Osteocyte (in vitro differentiated cells): ENCODE measurements at places on chromosomes 1 and 21.

GRCh38 chr1:23726686-23727085, 16.6 kb upstream of the ELOA start:
- DNase-seq = no peak

DNA sequence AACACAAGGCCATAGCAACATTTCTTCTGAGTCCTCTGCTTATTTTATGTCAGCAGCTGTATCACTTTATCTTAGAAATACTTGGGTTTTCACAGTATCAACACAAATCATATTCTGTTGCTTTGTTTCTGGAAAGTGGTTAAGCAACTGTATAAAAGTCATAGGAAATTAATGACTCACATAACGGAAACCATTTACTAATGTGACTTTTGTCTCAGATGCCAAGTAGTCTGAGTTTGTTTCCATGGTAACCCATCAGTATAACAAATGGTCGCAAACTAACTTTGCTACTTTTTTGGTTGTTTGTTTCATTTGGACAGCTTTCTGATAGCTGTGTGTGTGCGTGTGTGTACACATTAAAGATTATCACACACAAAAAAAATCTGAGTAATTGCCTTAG, 31.1 kb downstream of the EEIG2 start:
- no peak for DNase-seq

- no peak for DNase-seq
These were observed 616.9 kb downstream of the KIF26B start for GRCh38 chr1:245771511-245772281.

GRCh38 chr1:93420400-93420799, 27.5 kb upstream of the FNBP1L start:
- DNase-seq = no peak

- no peak for DNase-seq
These were observed 93.0 kb downstream of the DISC1 start for GRCh38 chr1:231719485-231720183.

GRCh38 chr1:173779936-173780335, 44.5 kb upstream of the DARS2 start:
- no peak for DNase-seq

GRCh38 chr1:15328351-15329103, 81.2 kb upstream of the EFHD2 start:
- no peak for DNase-seq

- DNase-seq = no peak
These were observed 200.4 kb downstream of the DNM3 start for GRCh38 chr1:172041742-172042141.

DNA sequence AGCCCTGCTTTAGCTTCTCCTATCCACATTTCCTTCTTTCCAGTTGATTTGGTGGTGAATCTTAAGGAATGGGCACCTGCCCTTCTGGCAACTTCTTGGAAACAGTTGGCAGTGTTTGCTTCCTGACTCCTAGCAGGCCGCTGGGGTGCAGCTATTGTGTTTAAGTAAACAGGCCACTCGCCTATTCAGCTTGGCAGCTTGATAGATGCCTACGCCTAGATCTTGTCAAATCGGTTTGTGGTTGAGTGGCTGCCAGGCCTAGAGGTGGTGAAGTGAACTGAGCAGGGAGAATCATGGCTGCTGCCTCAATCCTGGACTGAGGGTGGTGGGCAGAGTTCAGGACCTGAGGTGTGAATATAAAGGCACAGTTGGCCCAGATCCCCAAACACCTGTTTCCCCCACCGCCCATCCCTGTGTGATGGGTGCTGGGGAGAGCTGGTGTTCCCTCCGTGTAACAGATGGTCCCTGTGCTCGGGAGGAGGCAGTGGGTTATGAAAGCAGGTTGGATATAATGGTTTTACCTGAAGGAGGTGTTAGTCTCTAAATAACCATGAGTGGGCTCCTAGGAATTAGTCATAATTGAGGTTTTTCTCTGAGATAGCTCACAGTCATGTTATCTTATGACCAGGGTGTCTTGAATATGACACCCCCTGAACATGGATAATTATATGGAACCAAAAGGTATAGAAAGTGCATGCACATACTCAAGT, 940 bp upstream of the PLA2G2C start:
- no peak for DNase-seq

DNA sequence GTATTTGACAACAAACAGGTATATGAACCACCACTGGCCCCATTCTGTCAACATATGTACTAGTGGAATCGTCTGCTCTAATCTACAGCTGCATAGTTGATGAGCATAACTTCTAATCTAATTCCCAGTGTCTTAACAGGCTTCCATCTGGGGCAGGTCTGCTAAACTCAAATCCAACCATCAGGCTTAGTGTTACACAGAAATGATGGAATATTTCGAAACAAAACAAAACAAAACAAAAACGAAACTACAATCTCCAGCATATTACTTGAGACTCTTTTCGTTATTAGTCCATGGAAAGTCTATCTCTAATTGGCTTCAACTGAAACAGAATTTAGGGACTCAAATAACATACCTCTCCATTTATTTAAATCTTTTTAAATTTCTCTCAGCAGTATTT, 37.6 kb downstream of the DIPK1A start:
- no peak for DNase-seq

DNA sequence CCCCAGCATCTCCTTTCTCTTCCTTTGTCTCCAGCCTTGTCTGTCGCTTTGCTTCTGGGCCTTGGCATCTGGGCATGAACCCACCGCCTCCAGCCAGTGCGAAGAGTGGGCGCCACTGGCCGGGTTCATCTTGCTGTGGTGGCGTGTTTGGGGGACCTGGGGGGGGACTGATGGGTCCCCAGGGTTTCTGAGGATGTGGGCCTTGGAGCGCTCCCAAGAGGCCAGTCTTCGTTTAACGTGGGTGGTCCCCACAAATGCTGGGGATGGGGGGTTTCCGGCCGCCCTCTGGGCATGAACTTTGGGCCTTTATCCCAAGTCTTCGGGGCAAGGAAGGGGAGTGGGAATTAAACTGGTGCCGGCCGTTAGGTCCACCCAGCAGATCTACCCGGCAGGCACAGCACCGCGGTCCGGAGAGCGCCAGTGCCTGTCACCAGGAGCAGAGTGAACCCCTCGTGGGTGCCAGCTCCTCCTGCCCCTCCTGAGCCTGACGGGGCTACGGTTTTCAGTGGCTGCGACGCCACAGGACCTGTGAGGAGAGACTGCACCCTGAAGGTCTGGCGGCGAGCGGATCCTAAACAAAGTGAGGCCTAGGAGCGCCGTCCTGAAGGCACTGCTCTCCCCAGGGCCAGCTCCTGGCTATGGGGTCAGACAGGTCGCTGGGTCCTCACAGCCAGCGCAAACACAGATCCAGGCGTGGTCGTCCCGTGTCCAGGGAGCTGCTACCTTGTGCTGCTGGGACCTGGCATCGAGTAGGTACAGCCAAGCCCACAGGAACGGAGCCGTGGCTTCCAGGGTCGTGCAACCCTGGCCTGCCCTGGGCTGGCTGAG, 12.1 kb upstream of the C1orf174 start:
- no peak for DNase-seq

DNA sequence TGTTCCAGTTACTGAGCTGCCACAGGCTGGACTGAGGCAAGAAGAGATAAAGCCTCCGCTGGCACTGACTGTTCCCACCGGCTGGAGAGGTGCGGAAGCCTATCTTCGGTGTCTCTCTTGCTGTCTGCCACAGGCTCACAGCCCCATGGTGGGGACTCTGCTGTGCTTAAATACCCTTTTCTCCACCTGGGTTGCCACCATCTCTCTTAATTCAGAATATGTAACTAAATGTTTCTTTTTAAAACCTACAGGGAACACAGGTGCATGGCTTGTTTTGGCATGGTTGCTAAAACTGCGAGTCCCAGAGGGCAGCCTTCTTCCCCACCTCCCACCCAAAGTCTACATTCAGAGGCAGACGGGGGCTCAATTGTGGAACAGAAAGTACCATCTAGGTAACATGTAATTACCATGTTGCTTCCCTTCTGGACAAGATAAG, 8.1 kb upstream of the LBR start:
- no peak for DNase-seq

- DNase-seq = no peak
These were observed 14.7 kb downstream of the CACHD1 start for GRCh38 chr1:64484651-64485050.

- no peak for DNase-seq
These were observed 416.7 kb downstream of the LRRIQ3 start for GRCh38 chr1:73781251-73781650.

DNA sequence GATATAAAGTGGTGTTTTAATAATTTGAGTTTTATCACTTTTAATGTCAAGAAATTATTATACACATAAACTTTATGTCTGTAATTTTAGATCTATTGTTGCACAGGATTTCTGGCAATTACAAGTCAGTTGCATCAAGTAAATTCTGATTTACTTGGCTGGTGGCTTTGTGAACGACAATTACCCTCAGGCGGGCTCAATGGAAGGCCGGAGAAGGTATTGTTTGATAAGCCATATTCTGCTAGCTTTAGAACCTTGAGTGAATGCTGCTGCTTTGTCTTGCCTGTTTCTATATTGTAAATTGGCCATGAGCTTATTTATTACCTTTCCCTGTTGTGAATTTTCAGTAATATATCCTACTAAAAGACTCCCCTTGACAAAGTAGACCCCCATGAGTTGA, 4.6 kb upstream of the MSH4 start:
- DNase-seq = no peak

- no peak for DNase-seq
These were observed 33.9 kb upstream of the PDC start for GRCh38 chr1:186494832-186495271.

GRCh38 chr1:230074270-230074669, 7.2 kb downstream of the GALNT2 start:
- DNase-seq = peak; percentile 36

DNA sequence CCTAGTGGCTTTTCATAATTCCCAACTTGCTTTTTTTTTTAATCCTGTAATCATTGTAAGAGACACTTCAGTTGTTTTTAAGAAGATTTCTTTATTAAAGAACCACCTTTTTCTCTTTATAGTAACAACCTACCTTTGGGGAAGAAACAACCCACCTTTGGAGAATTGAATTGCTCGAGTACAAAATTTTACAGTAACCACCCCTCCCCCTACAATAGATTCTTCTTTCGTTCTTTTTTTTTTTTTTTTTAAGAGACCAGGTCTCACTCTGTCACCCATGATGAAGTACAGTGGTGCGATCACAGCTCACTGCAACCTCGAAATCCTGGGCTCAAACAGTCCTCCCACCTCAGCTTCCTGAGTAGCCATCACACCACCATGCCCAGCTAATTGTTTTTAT, 2.1 kb upstream of the LRRC40 start:
- no peak for DNase-seq

GRCh38 chr1:27624467-27625178, 10.4 kb downstream of the FGR start:
- no peak for DNase-seq

- DNase-seq = no peak
These were observed 58.0 kb downstream of the FAAP20 start for GRCh38 chr1:2136386-2137235.
